ENCODE measurements at places on chromosomes 1 and 21. TPM values are rescaled to one million over a fixed set of nuclear protein-coding genes. Genes with fewer than 3 reads are reported as not detected.

Gene FCRL6
- 0.33 TPM for total RNA-seq

GRCh38 chr1:33296824-33297223 is 24.1 kb downstream of the A3GALT2 start:
- H3K27me3 ChIP-seq: no peaks in the 10 kb centered on the region
- no peak overlapping the region for H3K27ac ChIP-seq
- peaks cover 51% of the 10 kb centered on the region for H3K36me3 ChIP-seq
- H3K4me1 ChIP-seq: peaks cover 38% of the 10 kb centered on the region
- H3K4me3 ChIP-seq: no peak overlapping the region

- peaks cover 14% of the 10 kb centered on the region for H3K4me1 ChIP-seq
- peak overlapping the region; percentile 45 for H3K27ac ChIP-seq
- H3K36me3 ChIP-seq: peaks cover 57% of the 10 kb centered on the region
- H3K4me3 ChIP-seq: no peak overlapping the region
- no peaks in the 10 kb centered on the region for H3K27me3 ChIP-seq
- no peak for DNase-seq
Measured at GRCh38 chr1:114594046-114594445, 12.6 kb upstream of the BCAS2 start.

- no peaks in the 10 kb centered on the region for H3K27me3 ChIP-seq
- no peaks in the 10 kb centered on the region for H3K36me3 ChIP-seq
- H3K4me3 ChIP-seq: no peak overlapping the region
- no peak for DNase-seq
- H3K4me1 ChIP-seq: peaks cover 18% of the 10 kb centered on the region
Measured at GRCh38 chr1:67958472-67958871, 92.0 kb downstream of the DIRAS3 start.

DNA sequence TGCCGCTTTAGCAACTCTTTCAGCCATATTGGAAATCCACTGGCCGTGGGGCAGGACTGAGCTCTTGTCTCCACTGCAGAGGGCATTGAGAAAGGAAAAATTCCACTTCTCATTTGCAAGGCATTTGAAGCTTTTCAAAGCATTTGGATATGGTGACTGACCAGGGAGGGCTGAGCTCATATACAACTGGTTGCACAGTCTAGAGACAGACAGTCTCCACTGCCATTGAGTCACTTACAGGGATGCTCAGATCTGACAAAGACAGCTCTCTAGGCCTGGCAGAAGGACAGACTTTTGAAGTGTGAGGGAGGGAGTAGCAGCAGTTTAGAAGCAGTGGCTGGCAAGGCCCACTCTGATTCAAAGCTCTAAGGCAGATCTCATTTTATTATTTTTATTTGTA is 24.2 kb downstream of the NCF2 start:
- H3K4me3 ChIP-seq: no peak overlapping the region
- no peak overlapping the region for H3K27ac ChIP-seq
- no peaks in the 10 kb centered on the region for H3K27me3 ChIP-seq
- peaks cover 23% of the 10 kb centered on the region for H3K4me1 ChIP-seq
- DNase-seq: no peak
- H3K36me3 ChIP-seq: no peaks in the 10 kb centered on the region

- no peak overlapping the region for H3K4me3 ChIP-seq
- H3K4me1 ChIP-seq: peaks cover 56% of the 10 kb centered on the region
- no peaks in the 10 kb centered on the region for H3K27me3 ChIP-seq
Measured at GRCh38 chr1:208101661-208102431, 142.3 kb downstream of the PLXNA2 start.

DNA sequence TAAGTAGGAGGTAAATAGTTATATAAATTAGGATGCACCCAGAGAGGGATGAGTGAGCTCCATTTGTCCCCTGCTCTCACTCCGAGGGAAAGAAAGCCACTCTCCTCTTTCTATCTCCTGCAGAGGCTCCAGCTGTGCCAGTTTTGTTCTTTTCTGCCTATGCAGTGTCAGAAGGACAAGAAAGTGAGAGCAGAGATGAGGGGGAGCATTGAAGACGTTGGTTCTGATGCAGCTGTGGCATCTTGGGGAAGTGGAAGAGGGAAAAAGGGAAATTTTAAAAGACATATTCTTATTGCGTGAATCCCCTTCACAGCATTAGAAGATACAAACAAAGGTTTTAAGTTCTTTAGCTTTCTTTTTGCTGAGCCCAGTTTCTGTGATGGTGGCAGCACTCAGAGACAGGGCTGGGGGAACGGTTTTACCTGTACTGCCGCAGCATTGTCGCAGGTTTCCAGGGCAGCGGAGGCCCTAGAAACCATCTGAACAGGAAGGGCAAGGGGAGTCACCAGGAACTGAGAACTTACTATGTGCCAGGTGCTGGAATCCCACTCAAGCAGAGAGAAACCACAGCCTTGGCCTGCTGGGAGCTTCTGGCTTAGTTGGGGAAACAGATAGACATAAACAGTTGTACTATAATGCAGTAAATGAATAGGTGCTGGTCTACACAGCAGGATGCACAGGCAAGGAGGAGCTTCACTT is 44.9 kb upstream of the USP24 start:
- no peak for DNase-seq
- H3K4me3 ChIP-seq: no peak overlapping the region
- H3K27ac ChIP-seq: no peak overlapping the region
- no peaks in the 10 kb centered on the region for H3K4me1 ChIP-seq
- no peaks in the 10 kb centered on the region for H3K36me3 ChIP-seq

DNA sequence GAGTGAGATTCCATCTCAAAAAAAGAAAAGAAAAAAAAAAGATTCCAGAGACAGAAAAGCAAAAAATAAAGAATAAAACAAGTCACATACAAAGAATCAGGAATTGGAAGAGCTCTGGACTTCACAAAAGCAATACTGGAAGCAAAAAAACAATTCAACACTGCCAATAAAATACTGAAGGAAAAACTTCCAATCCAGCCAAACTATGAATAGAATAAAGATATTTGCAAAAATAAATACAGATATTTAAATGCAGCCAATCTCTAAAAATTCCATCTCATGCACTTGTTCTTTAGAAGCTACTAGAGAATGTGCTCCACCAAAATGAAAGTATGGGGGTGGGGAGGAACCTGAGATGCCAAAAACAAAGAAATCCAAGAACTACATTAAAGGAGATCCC is 29.4 kb upstream of the RBM34 start:
- no peaks in the 10 kb centered on the region for H3K4me1 ChIP-seq
- H3K4me3 ChIP-seq: no peak overlapping the region
- H3K27me3 ChIP-seq: no peaks in the 10 kb centered on the region
- no peak overlapping the region for H3K27ac ChIP-seq
- no peak for DNase-seq

GRCh38 chr1:192225703-192226102 is 67.4 kb downstream of the RGS18 start:
- no peaks in the 10 kb centered on the region for H3K36me3 ChIP-seq
- no peaks in the 10 kb centered on the region for H3K27me3 ChIP-seq
- no peak overlapping the region for H3K27ac ChIP-seq

DNA sequence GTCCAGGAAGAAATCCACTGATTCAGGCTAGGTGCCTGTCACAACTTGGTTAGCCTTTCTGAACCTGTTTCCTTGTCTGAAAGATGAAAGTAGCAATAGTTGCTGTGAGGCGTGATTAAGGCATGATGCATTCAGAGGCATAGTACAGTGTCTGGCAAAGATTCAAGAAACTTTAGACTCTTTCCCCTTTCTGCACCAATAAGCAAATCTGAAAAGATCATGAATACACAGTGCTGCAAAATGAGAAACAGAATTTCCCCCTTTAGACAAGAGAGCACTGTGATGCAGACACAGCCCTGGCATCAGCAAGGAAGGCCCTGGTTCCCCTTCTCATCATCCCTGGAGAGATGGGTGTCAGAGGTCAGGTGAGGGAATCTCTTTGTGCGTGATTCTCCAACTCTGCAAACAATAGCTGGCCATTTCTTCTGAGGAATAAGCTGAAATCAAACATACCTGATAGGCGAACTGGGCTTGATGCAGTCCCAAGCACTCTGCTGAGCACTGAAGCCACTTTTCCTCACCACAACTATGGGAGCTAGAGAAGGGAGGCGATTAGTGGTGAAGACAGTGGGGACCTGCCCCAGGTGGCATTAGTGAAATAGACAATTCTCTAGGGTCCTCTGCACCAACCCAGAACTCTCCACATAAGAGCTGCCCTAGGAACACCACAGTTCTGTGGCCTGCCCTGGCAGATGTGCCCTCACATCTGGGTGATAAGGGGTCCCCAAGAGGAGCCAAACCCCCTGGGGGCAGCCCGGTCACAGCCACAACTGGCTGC is 41.7 kb downstream of the ITPKB start:
- peak overlapping the region; percentile 58 for H3K27ac ChIP-seq
- peaks cover 94% of the 10 kb centered on the region for H3K4me1 ChIP-seq
- no peak overlapping the region for H3K4me3 ChIP-seq
- no peaks in the 10 kb centered on the region for H3K27me3 ChIP-seq

- DNase-seq: no peak
- no peaks in the 10 kb centered on the region for H3K4me1 ChIP-seq
Measured at GRCh38 chr1:25037174-25038074, 107.3 kb upstream of the RUNX3 start.

Gene NID1
- 40.4 TPM for total RNA-seq

All from left ventricle myocardium inferior (tissue), 1 donor.